ENCODE measurements at places on chromosomes 5 and 9. TPM values are rescaled to one million over a fixed set of nuclear protein-coding genes. Genes with fewer than 3 reads are reported as not detected.
A peak's percentile ranks its signal among the peaks of the same experiment; 100 is the strongest.

DNA sequence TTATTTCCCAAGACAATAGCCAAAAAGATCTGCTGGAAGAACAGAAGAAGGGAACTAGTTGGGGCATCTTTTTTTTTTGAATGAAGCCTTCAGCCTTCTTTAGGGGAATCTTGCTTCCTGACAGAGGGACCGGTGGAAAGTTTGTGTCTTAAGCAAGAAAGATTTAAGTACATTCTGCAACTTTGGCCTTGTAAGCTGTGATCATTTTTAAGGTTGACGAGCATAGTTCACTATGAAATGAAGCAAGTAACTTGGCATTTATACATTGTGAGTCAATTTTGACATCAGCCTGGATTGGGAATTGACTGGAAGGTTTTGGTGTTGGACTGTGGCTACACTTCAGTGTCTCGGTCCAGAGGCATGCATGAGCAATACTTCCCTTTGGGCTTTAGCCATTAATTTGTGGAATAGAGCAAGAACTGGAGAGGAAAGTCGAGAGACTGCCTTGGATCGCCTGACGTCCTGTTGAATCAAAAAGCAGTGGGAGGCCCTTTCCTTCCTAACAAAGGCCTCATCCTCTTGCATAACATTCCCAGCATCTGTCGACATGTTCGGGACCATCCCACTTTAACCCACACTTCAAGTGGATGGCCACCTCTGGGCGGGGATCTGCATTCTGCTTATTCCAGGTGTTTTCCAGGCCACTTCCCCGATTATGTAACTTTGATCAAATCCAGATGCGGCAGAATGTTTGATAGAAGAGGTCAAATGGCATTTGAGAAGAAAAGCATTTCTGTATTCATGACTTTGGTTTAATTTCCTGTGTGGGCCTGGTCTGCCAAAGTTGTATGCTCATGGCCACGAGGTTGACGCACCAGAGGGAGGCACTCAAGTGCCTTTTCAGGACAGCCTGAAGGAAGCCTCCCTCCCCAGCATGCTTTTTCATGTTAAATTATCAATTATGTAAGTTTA, 12.5 kb downstream of the ABL1 start:
- peak; percentile 100 for DNase-seq

DNA sequence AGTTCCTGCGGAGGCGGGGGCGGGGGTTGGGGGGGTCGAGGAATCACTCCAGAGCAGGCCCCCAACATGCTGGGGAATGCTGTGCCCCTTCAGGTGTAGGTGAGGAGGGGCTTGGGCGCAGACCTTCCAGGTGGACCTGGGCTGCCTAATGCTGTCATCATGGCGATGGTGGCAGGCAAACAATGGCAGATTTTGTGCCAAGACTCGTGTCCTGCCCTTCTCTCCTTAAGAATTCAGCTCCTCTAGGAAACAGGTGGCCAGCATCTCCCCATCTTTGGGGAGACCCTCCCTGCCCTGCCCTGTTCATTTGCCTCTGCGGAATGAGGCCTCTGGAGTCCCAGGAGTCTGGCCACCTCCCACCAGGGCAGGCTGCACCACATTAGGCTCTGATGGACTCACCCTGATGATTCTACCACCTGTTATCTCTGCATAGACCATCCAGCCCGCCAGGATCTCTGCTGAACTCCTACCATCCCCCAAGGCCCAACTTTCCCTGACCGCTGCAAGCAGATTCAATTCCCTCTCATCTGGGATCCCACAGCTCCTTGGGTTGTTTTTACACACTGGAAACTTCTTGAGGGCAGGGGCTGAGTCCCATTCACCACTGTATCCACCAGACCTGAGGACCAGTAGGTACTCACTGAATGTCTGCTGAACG, 10.9 kb upstream of the SLC25A51 start:
- no peak for DNase-seq

B4GALT1 gene
- 8.8 TPM for total RNA-seq

DNA sequence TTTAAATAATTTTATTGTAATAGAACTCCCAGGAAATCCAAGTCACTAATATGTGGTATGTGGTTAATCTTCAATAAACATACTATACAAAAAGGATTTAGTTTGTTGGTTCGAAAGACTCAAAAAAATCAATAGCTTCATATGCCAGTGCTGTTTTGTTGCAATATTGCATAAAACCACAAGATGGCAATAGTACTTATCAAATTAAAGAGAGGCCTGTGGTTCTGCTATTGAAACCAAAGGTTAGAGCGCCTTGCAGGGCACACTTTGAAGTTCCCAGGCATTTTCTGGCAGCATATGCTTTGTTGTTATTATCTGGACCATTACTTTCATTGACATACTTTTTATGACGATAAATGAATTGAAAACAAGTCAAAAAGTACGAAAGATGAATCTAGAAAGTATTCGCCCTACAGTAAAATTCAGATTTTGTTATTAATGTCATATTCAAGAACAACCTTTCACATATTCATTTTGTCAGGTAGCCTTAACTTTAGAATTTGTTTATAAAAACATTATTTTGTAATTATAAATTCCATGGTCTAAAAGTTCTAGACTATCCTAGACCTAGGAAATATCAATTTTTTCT, 316.3 kb downstream of the MCTP1 start:
- DNase-seq, result peak; percentile 67

DNA sequence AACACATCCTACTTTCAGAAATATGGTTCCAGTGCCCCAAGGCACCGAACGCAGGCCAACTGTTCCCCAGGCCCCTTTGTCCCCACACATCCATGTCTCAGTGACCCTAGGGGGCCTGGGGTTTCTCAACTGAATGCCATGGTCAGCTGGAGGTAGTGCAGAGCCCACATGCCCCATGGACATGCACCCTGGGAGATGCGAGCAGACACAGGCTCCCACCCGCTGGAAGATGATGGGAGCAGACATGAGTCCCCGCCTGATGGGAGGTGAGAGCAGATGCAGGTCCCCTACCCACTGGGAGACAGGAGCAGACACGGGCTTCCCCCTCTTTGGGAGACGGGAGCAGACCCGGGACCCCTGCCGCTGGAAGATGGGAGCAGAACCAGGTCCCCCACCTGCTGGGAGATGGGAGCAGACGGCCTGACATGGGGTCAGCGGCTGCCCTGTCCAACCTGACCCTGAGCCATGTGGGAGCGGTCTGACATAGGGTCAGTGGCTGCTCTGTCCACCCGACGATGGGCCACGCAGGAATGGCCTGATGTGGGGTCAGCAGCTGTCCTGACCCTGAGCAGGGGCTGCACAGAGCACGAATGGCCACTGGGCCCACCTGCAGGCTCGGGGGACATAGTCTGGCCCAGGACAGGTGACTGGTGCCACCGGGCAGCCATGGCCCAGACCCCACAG, 18.4 kb downstream of the ZDHHC11B start:
- DNase-seq, result no peak

DNA sequence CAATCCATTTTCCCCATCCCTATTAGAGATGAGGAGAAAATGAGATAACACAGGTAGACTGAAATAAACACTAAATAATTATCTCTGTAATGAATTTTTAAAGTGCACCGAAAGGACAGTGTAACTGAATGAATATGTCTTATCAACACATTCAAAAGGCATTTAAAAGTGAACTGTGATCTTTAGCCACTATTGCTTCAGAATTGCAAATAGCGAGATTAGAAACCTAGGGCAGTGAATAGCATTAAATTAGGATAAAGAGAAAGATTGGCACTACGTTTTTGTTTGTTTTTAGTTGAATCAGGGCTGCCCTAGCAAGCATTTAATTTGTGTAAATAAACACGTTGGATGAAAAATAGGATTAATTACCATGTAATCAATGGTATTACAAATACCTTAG, 537.5 kb downstream of the ELAVL2 start:
- no peak for DNase-seq

FOXD4L6 gene
- total RNA-seq, result not detected

DNA sequence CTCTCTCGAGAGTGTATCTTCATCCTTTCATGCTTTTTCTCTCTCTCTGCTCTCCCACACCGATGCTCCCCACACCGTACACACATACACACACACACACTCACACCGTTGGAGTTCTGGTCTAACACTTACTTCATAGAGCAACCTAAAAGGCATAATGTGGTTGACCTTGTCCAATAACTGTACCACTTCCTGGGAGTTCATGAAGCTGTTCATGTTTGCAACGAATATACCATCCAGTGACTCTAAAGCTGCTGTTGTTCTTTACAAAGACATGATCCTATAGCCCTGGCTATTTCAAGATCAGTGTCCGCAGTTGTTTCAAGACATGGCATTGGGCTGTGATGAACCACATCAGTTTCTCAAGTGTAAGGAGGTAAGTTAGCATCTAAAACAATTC, 10.0 kb downstream of the MEF2C start:
- DNase-seq, result no peak

DNA sequence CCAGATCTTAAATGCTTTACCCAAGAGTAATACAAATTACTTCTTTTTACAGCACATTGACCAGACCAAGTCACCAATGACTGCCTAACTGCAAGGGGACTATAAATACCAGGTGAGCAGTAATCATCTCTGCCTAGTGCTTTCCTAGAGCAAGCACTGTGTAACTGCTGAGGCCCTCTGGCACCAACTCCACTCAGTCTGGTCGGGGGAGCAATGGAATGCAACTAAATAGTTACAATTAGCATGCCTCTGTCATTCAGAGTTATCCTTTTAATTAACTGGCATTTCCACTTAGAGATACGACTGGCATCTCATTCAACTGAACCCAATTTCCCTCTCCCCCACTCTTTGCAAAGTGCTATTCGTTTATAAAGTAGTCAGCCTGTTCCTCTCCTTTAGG, 1309.1 kb upstream of the DMAC1 start:
- no peak for DNase-seq

DNA sequence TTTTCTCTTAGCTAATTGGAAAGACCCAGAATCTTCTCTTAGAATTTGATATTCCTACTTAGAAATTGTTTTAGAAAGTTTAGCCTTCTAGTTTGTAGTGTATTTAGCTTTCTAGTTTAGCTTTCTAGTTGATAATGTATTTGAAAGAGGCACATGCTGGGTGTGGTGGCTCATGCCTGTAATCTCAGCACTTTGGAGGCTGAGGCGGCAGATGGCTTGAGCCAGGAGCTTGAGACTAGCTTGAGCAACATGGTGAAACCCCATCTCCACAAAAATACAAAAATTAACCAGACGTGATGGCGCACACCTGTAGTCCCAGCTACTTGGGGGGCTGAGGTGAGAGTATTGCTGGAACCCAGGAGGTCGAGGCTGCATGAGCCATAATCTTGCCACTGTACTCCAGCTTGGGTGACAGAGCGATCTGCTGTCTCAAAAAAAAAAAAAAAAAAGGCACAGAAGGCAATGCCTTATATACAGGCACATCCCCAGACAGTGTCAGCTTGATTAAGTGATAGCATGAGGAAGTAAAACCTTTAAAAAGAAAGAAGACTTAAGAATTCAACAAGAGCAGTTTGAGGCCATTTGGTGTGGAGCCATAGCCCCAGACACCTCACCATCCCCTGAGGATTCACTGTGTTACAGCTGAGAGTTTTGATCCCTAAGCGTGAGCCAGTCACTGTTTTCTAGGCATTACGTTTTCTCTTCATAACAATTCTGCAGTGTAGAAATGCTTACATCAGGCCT, 34.6 kb downstream of the ZSWIM6 start:
- no peak for DNase-seq

DNA sequence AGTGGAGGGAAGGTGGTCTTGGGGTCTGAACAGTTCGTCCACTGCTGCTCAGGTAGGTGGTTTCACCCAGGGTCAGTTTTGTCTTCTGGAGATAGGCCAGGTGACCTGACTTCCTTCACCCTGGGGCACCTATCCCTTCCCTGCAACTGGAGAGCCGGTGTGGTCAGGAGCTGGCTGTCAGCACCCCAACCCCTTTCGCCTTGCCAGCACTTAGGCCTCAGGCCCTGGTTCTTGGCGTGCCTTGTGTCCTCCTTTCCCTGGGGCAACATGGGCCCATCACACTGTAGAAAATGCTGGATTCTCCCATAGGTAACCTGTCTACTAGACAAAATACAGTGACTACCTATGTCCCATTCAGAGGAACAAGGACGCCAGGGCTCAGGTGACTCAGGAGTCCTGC, 13.1 kb downstream of the PROP1 start:
- no peak for DNase-seq

GFPT2 gene
- 20.8 TPM for total RNA-seq

GRCh38 chr5:1208221-1208742, 6.9 kb downstream of the SLC6A19 start:
- no peak for DNase-seq

PIGO gene
- total RNA-seq, result 8.1 TPM

- DNase-seq, result peak; percentile 5
Measured at GRCh38 chr9:8764051-8764450, 964.5 kb upstream of the DMAC1 start.

GRCh38 chr5:142826741-142827492, 56.7 kb downstream of the ARHGAP26 start:
- DNase-seq, result peak; percentile 75

ANXA1 gene
- total RNA-seq, result 637 TPM

DNA sequence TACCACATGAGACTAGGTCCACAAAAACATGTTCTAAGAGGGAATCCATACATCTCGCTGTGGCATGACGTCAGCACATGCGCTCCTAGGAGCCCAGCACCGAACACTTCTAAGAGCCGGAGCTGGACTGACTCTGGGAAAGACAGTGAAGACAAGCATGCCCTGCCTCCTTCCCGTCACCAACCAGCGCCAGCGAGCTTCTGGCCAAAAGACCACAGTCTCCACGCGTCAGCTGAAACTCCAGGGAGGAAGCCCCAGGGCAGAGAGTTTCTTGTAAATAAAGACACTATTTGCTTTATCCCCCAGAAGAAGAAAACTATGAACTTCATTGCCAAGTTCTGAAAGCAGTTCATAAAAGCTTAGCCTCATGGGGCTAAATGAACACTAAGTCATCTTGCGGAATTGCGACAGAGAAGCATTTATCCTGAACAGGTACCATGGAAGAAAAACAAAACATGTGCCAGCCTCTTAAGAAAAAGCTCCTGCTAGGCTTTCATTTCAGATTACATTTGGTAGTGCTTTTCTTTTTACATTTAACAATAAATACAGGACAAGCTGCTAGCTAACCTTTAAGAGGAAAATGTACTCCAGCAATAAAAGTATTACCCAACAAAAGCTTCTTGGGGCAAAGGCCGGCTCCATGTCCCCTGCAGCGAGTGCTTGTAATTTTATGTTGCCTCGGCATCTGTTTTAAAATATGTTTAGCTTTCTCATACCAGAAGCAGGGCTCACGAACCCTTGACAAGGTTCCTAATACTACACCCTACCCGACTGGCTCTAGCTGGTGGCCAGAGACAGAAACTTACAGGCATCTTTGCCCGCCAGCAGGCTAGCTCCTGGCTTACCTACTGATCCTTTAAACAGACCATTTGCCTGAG, 96.5 kb downstream of the PRRT1B start:
- no peak for DNase-seq

GRCh38 chr5:125393221-125393815, 646.9 kb upstream of the ZNF608 start:
- DNase-seq, result no peak
